AG10803 (cell line): ENCODE measurements at places on chromosomes 1 and 21.

- DNase-seq, result no peak
These were observed 25.1 kb downstream of the SKI start for GRCh38 chr1:2253036-2253796.

- DNase-seq, result no peak
These were observed 8.4 kb upstream of the PM20D1 start for GRCh38 chr1:205858141-205858961.

DNA sequence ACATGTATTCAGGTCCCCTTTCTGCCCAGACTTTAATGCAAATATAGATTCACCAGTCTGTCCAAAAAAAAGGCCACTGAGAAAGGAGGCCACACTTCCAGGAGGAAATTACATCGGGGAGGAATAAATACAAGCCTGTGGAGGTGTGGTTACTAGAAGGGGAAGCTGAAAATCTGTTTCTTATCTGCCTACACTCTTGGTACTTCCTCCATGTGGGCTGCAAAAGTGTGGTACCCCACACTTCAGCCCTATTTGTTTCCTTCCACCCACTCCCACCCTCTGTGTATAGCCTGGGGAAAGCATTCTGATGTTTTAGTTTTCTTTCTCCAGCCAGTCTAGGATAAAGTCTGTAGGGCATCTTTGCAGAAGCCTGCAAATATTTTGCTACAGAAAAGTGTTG, 38.4 kb downstream of the UTP25 start:
- no peak for DNase-seq

- DNase-seq, result peak; percentile 4
These were observed 54.3 kb upstream of the HNRNPU start for GRCh38 chr1:244918421-244919319.

DNA sequence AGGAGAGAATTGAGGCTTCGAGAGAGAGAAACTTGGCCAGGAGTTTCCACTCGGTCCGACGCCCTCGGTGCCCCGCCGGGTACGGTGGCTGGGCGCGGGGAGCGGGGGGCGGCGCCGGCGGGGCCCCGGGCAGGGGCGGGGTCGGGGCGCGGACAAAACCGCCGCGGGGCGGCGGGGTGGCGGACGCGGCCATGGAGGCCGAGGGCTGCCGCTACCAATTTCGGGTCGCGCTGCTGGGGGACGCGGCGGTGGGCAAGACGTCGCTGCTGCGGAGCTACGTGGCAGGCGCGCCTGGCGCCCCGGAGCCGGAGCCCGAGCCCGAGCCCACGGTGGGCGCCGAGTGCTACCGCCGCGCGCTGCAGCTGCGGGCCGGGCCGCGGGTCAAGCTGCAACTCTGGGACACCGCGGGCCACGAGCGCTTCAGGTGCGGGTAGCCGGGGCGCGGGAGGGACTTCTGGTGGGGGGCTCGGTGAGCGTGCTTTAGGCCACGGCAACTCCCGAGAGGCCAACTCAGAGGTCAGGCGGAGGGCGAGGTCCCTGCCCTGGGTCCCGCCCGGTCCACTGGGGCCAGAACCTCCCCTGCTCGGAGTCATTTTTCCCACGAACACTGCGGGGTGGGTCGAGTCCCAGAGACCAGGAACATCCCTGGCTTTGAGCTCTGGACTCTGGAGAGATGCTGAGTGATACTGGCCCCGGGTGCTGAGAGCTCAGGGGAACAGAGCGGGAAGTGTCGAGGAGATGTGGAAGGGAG, 431 bp downstream of the RAB42 start:
- DNase-seq, result no peak

GRCh38 chr1:205061665-205062069, 18.7 kb downstream of the CNTN2 start:
- DNase-seq, result peak; percentile 49

DNA sequence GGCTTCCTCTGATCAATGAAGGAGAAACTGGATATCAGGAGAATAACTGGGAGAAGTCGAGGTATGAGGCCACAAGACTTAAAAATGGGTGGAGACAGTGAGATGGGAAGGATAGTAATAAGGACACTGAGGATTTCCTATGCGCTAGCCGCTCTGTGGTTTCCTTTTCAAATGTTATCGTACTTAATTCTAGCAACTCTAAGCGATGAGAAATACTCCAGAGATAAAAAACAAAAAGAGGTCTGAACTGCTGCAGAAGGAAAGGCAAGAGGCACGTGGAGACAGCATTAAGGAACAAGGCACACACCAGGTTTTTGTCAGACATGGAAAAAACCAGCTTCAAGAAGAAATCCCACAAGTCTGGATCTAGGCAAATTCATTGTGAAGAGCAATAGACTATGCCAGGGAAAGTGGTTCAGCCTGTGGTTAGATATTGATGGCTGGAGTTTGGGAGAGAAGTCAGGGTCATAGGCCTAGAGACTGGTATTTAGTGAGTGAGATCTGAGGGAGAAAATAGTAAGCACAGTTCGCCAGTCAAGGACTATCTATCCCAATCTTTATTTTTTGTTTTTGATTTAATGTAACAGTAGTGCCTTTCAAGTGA, 5.3 kb downstream of the CLCA2 start:
- peak; percentile 42 for DNase-seq

DNA sequence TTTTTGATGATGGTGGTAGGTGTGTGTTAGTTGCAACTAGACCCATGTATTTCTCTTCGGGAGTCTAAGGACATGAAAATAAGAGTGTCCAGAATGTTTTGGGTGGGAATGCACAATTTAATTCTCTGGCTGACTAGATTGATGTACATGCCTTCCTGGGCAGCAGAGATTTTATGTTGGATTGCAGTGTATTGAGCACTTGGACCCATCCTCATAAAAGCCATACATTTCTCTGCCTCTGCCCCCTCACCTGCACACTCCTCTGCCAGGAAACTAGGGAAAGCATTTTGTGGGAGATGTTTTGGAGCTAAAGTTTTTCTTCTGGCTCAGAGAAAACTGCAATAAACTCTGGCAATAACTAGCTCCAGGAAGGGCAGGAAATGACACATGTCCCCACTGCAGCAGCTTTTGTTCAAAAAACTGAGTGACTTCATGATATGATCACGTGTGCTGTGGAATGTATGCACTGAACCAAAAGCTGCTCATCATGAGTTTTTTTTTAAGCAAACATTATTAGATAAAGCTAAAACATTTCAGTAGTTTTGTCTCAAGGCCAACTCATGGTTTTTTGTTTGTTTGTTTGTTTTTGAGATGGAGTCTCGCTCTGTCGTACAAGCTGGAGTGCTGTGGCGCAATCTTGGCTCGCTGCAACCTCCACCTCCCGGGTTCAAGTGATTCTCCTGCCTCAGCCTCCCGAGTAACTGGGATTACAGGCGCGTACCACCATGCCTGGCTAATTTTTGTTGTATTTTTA, 17.6 kb downstream of the RIT1 start:
- DNase-seq, result peak; percentile 88

GRCh38 chr1:193658081-193658480, 471.7 kb upstream of the B3GALT2 start:
- no peak for DNase-seq

GRCh38 chr1:109307274-109308021, 637 bp upstream of the MYBPHL start:
- no peak for DNase-seq

- DNase-seq, result peak; percentile 22
These were observed 677 bp downstream of the AGPAT3 start for GRCh38 chr21:43865540-43866259.

GRCh38 chr1:15884477-15884876, 37.0 kb downstream of the SPEN start:
- no peak for DNase-seq

GRCh38 chr21:41979751-41980369, 26.0 kb upstream of the C2CD2 start:
- DNase-seq, result no peak

- DNase-seq, result no peak
These were observed 94.8 kb downstream of the DSCAM start for GRCh38 chr21:40752125-40752524.

- DNase-seq, result no peak
These were observed 865 bp downstream of the ATP5IF1 start for GRCh38 chr1:28236656-28237322.

DNA sequence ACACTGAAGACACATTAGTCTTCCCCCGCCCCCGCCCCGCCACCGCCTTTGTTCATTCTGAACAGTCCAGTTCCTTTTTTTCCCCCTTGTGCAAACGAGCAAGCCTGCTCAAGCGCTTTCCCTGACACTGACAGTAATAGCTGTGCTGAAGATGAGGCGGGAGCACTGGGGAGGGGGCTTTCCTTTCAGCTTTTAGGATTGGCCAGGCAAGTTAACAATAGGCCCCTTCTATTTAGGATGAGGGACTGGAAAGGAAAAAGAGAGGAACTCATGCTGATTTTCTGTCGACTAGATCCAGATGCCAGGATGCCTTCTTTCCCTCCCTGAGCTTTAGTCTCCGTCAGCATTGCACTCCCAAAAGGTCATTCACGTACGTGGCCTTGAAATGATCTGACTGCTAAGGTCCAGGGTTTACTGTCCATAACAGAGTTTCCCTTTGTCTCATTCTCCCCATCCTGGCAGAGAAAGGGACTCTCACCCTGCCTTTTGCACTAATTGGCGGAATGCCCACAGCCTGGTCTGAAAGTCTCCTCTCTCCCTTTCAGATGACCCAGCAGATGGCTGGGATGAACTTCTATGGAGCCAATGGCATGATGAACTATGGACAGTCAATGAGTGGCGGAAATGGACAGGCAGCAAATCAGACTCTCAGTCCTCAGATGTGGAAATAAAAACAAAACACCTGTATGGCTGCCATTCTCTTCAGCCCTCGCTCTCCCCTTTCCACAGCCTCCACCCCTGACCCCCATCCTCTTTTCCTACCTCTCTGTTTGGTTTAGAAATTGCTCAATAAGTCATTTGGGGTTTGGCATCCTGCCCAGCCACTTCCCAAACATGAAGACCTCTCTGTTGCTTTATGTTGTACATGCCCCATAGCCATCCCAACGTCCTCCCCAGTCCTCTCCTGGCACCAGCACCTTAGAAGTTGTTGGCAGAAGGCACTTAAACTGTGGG, 28.6 kb upstream of the ZFP69B start:
- peak; percentile 24 for DNase-seq

DNA sequence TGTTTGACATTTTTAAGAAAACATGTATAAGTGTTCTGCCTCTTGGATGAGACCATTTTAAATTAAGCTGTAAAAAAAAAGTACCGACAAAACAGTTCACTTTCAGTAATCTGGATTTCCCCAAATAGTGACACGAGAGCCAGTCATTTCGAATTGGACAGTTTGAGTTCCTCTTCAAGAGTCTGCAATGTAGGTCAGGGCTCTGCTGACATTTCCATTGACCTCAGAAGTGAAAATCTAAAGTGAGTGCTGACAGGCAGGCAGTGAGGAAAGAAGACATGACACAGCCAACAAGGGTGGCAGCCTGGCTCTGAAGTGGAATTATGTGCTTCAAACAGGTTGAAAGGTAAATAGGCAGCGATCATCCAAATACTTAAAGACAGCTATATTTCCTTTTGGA, at the start of gene IL23R:
IL23R (plus strand) TSS at position 259 of the 400 bp plus-strand sequence. CDS start 1,667 bp downstream, outside the sequence.
- DNase-seq, result no peak

DNA sequence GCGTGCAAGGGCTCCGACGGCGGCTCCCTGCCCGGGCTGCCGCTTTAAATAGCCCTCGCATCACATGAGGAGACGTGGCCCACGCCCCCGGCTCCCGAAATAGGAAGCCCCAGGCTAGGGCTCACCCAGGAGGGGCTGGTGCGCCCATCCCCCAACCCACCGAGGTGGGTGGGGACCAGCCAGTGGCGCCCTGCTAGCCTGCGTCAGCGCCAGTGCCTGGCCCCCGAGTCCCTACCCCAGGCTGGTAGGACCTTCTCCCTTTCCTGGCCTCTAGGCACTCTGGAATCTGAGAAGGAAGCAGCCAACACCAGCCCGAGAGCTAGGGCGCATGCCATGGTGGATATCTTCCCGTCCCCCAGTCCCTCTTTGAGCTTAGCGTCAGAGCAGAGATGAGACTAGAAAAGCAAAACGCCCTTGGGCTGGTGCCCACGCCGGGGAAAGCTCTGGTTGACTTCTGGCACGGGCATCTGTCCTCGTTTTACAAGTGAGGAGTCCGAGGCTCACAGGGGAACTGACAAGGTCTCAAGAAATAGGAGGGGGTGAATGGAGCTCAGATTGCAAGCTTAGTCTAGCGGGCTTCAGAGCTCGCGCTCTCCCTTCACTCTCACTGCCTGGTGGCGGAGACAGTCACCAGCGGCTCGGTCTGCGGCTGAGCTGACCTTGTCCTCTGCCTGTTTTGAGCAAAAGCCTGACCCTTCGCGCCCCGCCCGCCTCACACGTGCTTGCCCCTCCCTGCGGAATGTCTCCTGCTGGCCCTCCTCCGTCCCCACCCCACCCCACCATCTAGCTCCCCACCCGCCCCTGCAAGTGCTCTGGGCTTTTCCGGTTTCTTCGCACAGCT, at the start of gene FABP3:
FABP3 (minus strand) TSS at position 21 of the 841 bp plus-strand sequence. CDS start 62 bp downstream, outside the sequence.
- peak; percentile 50 for DNase-seq

DNA sequence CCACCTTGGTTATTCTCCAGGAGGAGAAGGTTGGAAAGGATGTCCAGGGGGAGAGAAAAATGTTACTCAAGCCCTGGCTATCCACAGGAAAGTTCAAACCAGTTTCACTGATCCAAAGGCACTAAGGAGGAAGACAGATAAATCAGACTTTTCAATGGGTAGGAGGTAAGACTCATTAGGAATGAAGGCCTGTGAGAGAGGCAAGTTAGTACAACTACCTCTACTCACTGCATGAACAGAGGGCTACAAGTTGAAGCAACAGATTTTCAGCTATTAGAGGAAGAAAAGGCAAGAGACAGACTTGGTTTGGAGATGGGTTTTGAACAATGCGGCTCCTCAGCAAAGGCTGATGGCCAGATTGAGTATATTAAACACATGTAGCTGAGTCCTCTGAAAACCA, 16.9 kb downstream of the CD160 start:
- DNase-seq, result no peak

GRCh38 chr1:3318329-3318728, 136.1 kb upstream of the ARHGEF16 start:
- no peak for DNase-seq

DNA sequence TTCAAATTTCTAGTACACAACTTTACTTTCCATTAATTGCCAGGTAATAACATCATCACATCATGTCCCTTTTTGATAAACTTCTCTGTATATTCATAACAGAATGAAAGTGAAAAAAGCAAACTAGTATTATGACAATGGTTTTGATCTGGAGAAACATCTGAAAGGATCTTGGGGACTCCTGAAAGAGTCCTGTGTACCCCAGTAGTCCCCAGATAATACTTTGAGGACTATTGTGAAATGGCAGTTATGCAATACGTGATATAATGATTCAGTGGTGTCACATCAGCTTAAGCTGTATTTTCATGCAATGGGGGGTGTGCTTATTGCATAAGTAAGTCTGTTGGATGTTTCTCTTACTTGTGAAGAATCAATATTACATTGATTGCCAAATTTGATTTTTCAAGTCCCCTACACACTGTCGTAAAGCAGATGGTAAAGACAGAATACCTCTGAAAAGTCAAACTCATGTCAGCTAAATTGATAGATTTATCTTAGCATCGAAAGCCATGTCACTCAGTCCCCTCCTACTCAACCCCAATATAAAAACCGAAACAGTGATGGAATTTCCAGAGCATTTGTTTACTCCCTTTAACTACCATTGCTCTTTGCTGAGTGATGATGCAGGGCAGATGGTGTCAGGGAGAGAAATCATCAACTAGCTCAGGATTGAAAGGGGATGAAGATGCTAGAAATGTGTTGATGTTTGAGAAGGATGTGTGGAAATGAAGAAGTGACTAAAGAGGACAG, 146.7 kb upstream of the C1orf105 start:
- no peak for DNase-seq
